Activated T-cell treated with anti-CD3 and anti-CD28 coated beads for 24 hours (primary cell): ENCODE measurements at places on chromosomes 5 and 9.

- DNase-seq: no peak
These were observed 29.7 kb upstream of the EFNA5 start for GRCh38 chr5:107700481-107700880.

GRCh38 chr9:132560616-132561202 is 21.7 kb upstream of the BARHL1 start:
- no peak for DNase-seq

- no peak for DNase-seq
These were observed 1.6 kb downstream of the PLK2 start for GRCh38 chr5:58458141-58458742.

DNA sequence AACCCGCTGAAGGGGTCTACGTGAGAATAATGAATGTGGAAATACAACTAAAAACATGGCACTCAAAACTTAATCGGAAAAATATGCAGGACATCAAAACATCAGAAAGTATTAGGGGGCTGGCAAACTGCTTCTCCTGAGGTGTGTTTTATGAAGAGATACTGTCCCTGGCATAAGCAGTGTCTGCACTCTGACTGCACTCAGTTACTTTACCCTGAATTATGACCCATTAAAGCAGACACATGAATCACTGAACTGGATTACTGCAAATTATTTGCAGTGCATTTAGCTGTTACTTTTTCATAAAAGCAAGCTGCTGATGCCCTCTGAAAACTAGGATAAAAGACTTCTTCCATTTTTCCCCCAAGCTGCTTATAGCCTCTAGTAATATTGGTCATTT is 164.9 kb downstream of the AP3B1 start:
- no peak for DNase-seq

GRCh38 chr5:93612855-93613243 is 29.8 kb downstream of the NR2F1 start:
- no peak for DNase-seq

GRCh38 chr9:130196643-130197042 is 24.4 kb downstream of the NCS1 start:
- no peak for DNase-seq

DNA sequence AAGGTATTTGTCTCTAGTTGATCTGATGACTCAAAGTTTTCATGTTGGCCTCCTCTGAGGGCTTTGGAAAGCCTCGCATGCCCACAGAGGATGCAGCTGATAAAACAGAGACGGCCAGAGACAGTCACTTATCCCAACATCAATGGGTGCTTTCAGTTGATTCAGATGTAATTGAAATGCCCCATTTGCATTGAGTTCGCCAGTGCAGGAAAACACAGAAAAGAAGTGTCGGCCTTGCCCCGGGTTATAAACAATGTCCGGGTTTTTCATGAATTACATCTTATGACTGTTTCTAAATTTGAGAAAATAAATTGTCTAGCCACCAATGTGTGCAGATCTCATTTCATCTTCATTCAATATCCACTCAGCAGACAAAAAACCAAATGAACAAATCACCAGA is 42.2 kb upstream of the ICE1 start:
- no peak for DNase-seq
